CD4-positive, alpha-beta memory T cell (primary cell): ENCODE measurements at places on chromosomes 4 and X.

DNA sequence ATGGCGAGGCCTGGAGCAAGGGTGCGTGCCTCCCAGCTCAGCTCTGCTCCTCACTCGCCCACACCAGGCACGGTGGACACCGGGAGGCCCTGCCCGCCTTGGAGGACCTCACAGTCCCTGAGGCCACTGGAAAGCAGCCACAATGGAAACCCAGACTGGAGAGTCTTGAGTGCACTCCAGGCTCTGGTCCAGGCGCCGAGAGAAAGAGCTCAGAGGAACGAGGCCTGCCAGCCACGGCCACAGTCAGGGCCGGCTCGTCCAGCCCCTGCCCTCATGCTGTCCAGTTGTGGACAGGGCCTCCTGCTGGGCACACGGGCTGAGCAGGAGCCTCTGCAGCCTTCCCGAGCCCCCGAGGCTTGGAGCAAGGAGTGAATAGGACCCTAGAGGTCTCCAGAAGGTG, 53.3 kb upstream of the GRPEL1 start:
- no peak for DNase-seq

DNA sequence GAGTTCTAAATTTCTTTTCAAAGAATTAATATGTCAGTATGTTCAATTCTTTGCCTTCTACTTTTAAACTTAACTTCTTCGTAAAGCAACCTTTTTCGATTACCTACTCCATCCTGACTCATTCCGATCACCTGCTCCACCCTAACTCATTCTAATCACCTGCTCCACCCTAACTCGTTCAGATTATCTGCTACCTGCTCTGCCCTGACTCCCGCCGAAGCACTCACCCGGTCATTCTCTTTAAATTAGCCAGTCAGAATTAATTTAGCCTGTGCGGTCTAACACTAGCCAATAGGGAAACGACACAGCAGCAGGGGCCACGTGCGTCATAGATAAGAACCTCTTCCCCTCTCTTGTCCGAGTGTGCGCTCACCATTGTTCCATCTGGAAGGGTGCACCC, 60.1 kb upstream of the SH3RF1 start:
- no peak for DNase-seq

DNA sequence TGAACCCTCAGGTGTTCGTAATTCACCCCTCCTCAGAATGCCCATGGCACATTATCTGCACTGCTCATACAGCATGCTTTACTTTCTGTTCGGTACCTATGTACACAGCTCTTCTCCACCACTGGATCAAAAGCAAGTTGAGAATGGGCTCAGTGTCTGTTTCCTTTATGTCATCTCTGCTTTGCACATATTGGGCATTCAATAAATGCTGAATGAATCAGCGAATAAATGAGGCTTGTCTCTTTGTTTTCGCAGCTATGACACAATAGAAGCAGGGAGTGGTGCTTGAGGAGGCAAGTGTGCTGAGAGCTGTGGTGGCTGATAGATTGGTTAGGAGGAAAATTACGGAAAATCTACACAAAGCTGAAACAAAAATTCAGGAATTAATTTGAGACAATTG, 109.1 kb upstream of the VMA21 start:
- no peak for DNase-seq

DNA sequence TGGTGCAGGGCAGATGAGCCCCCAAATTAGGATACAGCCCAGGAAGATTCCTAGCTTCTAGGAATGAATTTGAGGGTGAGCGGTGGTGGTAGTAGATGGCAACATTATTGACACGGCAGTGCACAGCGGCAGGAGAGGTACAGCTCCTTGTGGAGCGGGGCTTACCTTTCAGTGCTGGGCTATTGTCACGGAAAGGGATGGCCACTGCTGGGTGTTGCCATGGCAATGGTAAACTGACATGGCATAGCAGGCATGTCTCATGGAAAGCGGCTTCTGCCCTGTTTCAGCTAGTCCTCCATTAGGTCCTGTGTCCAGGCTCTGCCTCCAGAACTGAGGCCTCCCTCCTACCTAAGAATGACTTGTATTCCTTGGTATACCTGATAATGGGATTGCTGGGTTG, 81.8 kb upstream of the WDR1 start:
- no peak for DNase-seq

DNA sequence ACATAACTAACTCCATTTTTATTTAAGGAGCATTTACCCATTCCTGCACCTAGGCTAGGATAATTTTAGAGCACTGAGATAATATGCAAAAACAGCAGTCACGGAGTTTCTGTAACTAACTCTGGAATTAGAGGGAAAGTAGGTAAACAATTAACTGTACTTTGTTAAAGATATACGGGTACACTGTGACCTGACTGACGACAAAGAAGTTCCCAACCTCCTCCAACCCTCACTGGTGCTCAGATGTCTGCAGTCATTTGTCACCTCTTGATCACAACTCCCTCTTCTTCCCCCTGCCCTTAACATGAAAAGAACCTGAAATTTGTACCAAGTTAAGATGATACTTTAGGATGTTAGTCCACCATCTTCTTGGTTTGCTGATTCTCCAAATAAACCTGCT, 42.0 kb upstream of the TAPT1 start:
- DNase-seq = no peak

GRCh38 chr4:113162089-113162488, 112.6 kb downstream of the ANK2 start:
- no peak for DNase-seq

DNA sequence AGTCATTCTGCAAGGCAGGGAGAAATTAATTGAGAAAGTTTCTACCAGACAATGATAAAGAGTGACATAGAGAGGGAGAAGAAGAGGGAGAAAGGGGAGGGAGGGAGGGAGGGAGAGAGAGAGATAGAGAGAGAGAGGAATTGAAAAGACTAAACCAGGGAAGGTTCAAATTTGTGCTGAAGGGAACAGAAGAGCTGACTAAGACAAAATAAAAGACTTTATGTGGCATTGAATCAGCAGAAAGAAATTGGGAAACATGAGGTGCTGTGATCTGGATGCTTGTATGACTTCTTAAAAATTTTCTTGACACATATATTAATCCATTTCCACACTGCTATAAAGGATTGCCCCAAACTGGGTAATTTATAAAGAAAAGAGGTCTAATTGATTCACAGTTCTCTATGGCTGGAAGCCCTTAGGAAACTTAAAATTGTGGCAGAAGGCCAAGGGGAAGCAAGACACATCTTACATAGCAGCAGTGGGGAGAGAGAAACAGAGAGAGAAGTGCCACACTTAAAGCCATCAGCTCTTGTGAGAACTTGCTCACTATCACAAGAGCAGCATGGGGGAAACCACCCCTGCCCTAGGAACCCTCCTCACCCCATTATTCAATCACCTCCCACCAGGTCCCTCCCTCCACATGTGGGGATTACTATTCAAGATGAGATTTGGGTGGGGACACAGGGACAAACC, 13.5 kb upstream of the CXCL6 start:
- no peak for DNase-seq

DNA sequence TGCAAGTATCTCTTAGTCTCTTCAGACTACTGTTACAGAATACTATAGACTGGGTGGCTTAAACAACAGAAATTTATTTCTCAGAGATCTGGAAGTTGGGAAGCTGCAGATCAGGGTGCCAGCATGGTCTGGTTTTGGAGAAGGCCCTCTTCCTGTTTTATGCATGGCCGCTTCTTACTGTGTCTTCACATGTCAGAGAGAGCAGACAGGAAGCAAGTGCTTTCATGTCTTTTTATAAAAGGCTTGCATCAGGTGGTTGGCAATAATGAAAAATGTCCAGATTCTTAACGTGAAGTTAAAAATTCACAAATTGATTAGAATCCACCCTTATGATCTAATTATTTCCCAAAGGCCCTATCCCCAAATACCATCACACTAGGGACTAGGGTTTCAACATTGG, 284.9 kb downstream of the RPA4 start:
- no peak for DNase-seq

DNA sequence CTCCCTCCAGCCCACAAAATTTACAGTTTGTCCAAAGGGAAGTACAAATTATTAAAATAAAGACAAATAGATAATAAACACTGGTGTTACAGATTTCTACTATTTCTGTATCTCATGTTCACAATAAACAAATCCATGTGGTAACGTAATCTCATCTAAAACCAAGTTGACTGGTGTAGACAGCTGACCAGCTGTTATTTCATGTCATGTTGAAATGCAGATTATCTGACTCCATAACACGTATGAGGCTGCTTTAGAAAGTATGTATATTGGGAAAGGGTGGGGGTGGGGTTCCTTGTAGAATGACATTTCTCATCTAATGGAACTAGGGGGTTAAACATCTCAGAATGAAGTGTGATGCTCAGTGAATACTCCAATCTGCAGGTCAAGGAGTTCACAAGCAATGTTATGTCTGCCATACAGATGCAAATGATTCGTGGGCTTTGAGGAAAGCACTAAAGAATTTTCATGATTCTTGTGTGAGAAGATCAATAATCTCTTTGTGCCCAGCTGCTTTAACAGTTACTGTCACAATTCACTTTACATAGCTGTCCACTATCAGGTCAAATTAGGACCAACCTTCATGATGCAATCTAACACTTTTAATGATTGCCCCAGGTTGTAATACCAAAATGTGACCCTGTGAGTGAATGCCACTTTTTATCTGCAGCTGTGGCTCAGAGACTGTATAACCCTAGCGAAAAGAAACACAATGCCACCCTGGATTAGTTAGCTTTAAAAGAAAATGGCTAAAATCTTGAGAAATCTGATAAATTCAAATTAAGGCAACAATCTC, 114.0 kb downstream of the ENOX2 start:
- DNase-seq = no peak

- DNase-seq = no peak
Measured at GRCh38 chr4:12359420-12359819, 930.7 kb upstream of the HS3ST1 start.

GRCh38 chr4:149719806-149720205, 95.8 kb downstream of the IQCM start:
- no peak for DNase-seq

DNA sequence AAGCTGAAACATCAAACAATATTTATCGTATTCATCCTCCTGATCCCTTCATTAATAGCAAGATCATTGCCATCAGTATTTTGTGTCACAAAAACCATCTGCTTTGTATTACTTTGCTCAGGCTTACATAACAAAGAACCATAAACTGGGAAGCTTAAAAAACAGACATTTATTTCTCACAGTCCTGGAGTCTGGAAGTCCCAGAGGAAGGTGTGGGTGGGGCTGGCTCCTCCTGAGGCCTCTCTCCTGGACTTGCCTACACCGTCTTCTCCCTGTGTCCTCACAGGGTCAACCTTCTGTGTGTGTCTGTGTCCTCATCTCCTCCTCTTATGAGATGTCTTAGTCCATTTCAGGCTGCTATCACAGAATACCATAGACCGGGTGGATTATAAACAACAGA, 61.3 kb upstream of the MXRA5 start:
- no peak for DNase-seq

DNA sequence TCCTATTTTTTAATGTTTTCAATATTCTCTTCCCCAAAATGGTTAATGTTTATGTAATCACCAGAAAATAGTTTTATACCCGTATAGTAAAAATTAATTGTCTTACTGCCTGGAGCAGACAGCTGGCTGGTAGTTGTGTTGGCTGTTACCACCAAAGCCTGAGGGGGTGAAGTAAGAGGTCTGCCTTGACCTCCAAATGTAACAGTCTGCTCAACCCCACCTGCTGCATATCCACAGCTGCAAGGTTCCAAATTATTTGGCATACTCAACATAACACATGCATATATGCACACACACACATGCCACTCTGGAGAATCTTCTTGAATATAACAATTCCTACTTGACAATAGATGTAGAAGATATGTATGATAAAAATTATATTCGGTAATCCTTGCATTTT, 624.3 kb downstream of the ADGRL3 start:
- no peak for DNase-seq

GRCh38 chr4:100582146-100582545, 64.3 kb upstream of the EMCN start:
- no peak for DNase-seq

DNA sequence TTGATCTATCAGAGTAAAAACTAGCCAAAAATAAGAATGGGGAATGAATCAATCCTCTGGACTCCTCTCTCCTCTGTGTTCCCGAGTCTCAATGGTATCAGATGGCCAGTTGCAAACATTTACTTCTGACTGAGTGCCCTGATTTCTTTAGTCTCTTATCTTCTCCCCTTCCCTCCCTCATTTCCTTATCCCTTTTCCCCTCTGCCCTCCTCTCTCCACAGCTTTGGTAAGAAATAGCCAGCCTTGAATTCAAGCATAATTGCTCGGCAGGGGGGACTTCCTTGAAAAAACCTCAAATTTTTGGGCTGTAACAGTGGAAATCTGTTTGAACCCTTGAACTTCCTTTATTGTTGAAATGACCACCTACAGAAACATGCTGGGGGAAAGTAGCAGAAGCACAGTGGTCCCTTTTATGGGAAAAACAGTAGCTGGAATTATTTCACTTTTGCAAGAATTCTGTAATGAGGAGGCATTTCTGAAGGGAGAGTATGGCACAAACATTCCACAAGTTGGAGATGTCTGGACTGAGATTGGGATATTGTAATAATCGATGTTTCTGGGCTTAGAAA, 40.3 kb downstream of the NHS start:
- no peak for DNase-seq

GRCh38 chr4:153060196-153060595, 124.1 kb downstream of the FHDC1 start:
- no peak for DNase-seq

DNA sequence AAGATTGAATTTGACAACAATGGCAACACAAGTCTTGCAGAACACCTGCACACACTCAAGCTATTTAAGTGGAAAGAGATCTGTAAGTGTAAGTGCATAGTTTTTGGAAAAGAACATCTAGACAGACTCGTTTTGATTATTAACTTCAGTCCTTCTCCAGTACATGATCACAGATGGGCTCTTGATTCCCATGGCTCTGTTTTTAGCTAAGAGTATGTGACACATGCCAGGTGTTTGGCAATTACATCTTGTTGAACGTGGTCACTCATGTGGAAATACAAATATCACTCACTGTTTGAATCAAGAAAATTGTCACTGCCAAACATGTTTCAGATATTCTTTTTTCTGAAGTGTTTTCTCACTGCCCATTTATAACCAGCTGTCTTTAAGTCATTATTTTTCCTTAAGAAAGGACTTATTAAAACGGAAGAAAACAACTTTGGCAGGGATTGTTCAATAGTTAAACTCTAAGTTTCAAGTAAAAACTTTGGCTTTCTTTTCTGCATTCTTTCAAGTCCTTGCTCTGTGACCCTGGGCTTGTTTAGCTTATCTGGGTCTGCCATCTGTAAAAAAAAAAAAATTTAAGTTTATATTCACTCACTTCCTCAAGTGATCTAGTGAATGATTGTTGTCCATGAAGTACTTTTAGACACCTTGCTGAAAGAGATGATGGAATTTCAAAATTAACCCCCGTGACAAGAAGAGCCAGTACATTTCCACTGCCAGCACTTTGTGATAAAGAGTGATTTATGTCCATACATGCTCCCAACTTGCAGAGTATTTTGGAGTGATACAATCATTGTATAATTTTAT, 125.4 kb downstream of the ATXN3L start:
- DNase-seq = no peak
